ENCODE measurements at places on chromosomes 5 and 9.

DNA sequence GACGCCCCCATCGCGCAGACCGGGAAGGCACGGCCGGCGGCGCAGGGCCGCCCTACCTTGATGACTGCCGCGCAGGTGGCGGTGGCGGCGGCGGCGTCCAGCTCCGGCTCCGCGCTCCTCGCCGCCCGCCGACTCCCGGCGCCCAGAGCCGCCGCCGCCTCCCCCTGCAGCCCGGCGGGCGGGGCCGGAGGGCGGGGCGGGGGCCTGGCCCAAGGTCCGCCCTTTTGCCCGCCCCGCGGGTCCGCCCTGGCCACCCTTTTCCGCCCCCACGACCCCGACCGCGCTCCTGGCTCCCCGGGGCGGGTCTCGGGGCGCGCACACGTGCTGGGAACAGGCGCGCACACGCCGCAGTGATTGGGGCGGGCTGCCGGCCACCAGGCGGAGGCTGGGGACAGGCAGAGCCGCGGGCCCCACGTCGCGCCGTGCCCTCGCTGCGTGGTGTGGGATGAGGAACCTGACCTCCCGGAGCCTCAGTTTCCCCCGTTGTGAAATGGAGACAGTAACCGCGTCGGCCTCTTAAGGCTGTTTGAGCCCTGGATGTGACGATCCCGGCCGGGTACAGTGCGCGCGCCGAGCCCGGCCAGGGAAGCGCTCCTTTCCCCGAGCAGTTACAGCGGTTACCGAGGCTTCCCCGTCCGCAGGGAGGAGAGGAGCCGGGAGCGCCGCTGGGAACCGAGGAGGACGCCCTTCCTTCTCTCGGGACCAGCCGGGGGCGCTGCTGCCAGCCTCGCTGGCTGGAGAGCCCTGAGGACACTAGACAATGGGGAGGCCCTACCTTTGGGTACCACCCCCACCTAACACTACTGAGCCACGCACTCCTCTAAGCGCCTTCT is at the start of gene CORO2A:
CORO2A (minus strand) TSS at position 135 of the 833 bp plus-strand sequence. CDS start 34,977 bp downstream, outside the sequence.
- DNase-seq, result peak; percentile 76

DNA sequence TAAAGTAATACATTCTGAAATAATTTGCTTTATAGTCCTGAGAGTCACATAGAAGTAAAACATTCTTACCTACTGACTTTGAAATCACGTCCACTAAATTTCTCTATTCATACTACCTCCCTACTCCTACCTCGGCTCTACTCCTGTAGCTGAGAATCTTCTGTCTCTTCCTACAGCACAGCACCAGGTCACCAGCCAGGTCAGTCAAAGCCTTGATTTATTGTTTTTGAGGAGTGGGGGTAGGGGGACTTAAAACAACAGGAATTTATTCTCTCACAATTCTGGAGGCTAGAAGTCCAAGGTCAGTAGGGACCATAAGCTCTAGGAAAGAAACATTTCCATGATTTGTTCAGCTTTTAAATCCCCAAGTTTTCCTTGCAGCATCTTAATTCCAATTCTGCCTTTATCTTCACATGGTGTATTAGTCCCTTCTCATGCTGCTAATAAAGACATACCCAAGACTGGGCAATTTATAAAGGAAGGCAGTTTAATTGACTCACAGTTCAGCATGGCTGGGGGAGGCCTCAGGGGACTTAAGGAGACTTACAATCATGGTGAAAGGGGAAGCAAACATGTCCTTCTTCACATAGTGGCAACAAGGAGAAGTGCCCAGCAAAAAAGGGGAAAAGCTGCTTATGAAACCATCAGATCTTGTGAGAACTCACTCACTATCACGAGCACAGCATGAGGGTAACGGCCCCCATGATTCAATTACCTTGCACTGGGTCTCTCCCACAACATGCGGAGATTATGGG is 49.6 kb upstream of the CCNG1 start:
- no peak for DNase-seq

GRCh38 chr5:129246088-129246487 is 151.5 kb downstream of the ISOC1 start:
- no peak for DNase-seq

GRCh38 chr9:93874242-93874641 is 80.9 kb downstream of the BARX1 start:
- no peak for DNase-seq

DNA sequence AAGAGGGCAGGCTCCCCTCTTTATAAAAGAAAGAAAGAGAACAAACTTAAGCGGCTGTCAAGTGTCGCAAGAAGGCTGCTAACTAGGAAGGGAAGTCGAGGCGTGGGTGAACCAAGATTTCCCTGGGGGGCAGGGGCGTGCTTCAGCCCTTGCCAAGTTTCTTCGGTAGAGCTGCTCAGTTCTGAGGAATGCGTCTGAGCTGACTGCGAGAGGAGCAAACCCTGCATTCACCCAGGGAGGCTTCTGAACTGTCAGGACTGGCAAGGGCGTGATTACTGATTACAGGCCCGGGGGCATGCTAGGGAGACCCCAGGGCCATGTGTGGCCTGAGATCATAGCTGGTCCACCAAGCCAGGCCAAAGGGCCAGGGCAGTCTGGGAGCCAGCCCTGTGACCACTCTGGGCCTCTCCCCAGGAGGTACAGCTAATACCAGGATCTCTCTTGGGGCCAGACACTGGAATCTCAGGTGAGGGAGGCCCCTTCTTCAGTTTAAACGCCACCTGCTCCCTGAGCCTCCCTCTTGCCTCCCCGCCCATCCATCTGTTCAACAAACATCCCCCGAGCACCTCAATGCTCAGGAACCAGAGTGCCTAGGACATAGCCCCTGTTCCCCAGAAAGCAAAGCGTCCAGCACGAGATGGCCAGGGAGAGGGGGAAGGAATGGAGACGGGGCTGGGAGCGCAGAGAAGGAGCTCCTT is 30.9 kb downstream of the SARDH start:
- no peak for DNase-seq

- no peak for DNase-seq
Observed at GRCh38 chr5:104778-105296, 12.9 kb downstream of the PLEKHG4B start.

DNA sequence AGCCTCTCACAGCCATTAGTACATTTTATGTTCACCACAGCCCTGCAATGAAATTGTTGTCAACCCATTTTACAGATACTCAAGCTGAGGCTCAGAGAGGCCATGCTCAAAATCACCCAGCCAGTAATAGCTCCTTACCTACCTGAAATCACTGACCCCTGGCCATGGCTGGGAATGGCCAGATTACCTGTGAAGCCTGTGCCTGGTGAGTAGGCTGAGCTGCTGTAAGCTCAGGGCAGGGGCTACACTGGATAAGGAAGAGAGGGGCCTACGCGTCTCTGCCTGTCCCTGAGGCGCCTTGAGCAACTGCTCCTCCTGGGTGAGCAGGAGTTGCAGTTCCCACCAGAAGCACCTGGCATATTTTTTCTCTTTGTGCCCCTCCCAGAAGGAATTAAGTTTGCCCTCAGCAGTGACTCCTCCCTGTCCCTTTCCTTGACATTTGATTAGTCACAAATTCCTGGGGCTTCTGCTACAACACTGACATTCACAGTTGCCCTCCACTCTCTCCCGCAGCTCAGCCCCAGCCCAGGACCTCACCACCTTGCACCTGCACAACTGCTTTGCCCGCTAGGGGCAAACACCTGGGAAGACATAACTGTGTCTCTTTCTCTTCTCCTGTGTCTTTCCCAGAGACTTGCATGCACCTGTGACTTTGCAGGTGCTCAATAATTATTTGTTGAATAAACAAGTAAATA is 5.7 kb downstream of the CLTB start:
- DNase-seq, result peak; percentile 89

- no peak for DNase-seq
Observed at GRCh38 chr5:168085261-168086031, 206.0 kb upstream of the WWC1 start.

GRCh38 chr9:33043671-33044070 is 18.6 kb downstream of the DNAJA1 start:
- no peak for DNase-seq

DNA sequence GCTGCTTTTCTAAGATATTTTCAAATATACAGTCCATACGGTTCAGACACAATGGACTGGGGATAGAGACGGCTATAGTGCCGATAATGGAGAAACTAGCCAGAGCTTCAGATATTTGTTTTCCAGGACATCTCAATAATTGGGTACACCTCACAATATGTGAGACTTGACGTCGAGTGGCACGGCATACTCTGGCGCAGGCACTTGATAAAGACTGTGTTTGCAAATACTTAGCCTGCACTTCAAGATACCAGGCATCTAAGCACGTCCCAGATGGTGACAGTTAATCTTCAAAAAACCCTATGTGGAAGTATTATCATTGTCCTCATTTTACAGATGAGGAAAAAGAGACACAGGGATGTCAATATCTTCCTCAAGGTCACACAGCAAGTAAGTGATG is 48.5 kb downstream of the SEMA5A start:
- no peak for DNase-seq

DNA sequence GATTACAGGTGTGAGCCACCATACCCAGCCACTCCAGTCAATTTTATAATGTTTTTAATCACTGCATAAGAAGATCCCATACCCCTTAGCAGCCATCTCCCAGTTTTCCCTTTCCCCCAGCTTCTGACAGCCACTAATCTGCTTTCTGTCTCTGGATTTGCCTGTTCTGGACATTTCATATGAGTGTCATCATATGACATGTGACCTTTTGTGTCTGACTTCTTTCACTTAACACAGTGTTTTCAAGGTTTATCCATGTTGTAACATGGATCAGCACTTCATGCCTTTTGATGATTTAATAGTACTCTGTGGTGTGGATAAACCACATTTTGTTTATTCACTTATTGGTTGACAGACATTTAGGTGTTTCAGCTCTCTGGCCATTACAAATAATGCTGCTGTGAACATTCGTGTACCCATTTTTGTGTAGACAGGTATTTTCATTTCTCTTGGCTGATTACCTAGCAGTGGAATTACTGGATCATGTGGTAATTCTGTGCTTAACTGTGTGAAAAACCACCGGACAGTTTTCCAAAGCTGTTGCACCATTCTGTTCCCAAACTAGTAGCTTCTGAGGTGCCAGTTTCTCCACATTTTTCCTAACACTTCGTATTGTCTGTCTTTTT is 8.6 kb downstream of the SUSD3 start:
- no peak for DNase-seq

DNA sequence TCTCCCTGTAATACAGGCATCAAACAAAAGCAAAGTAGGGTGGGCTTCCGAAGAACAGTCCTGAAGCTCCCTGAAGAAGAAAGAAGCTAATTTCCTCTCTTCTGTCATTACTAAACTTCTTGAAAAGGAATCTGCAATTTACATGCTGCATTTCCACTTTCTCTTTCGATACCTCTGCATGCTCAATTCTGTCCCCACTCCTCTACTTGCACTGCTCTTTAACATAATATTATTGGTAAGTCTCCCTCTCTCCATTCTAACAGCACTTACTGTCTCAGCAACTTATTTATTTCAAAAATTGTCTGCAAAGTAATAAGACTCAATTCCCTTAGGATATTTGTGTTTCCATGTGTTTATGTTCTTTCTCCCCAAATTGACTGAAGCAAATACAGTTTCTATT is 3.9 kb upstream of the PLPP1 start:
- DNase-seq, result no peak

- DNase-seq, result no peak
Observed at GRCh38 chr5:110752953-110753352, 14.1 kb downstream of the SLC25A46 start.

DNA sequence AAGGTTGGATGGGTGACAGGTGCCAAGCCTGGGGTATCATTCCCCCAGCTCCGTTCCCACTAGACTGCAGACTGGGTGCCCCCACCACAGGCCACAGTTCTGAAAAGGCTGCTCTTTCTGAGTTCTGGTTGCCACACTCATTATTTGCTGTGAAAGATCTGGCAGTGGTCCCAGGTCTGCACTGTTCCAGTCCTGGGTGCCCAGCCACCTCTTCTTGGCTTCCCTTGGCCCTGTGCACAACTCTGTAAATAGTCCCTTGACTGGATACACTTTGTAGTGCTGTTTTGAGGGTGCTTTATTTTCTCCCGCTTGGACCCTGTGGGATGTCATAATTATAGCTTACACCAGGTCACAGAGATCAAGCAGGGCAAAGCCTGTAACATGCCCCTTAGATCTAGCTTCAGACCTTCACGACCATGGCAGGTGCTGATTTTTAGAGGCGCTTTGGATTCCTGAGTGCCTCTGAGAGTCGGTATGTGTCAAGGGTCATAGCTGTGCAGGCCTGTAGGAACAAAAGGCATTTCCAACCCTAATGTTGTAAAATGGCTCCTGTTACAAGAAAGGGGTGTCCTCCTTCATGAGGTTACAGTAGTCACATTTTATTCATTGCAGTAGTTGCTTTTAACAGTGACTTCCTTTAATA is 344.9 kb downstream of the ICE1 start:
- no peak for DNase-seq

- no peak for DNase-seq
Observed at GRCh38 chr5:136145030-136145429, 12.4 kb downstream of the SMAD5 start.

DNA sequence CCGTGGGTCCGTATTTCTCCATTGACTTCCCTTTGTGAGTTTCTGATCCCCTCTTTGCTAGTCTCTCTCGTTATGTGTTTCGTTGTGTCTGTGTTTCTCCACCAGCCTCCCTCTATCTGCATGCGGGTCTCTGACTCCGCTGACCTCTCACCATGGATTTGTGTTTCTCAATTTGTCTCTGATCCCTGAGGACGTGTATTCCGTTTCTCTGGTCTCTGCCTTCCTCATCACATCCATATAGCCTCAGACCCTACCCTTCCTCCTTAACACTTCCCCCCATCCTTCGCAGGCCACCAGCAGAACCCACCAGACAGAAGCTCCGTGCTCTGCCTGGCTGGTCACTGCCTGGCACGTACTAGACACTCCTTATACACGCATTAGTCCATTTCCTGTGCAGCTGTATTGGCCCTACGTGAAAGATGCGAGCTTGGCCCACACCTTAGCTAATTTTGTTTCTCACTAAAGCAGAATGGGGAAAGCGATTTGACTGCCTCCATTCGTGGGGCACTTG is 631 bp downstream of the B4GALT7 start:
- DNase-seq, result no peak

- DNase-seq, result no peak
Observed at GRCh38 chr5:171330021-171330420, 21.0 kb downstream of the TLX3 start.

GRCh38 chr5:118577621-118578020 is 410.7 kb downstream of the DTWD2 start:
- no peak for DNase-seq

DNA sequence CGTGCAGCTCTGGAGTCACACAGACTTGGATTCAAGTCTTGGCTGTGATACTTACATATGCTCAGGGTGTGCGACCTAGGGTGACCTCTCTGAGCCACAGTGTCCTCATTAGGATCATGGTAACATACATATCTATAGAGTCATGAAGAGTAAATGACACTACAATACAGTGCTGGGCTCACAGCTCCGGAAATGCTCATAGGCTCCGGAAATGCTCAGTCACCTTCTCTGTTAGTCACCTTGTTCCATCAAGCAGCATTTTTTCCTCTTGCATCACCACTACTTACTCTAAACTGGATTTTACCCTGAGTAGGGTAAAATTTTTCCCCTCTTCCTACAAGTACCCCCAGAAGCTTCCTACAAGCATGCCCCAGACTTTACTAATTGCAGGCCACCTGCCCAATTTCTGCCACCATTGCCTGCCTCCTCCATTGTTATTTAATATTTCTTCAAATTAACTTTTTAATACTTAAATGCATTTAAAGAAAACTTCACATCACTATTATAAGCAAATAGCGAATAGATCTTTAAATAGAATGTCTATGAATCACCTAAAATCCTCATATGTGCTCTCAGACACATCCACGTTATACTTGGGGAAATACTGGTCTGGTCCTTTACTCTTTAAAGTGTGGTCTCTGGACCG is 147.6 kb upstream of the SPRY4 start:
- DNase-seq, result peak; percentile 44

GRCh38 chr9:108512426-108513173 is 343.2 kb downstream of the ACTL7B start:
- DNase-seq, result no peak
